Thyroid gland (tissue), 4 donors: ENCODE measurements at places on chromosomes 16 and 17. TPM values are rescaled to one million over a fixed set of nuclear protein-coding genes. Genes with fewer than 3 reads are reported as not detected.

DNA sequence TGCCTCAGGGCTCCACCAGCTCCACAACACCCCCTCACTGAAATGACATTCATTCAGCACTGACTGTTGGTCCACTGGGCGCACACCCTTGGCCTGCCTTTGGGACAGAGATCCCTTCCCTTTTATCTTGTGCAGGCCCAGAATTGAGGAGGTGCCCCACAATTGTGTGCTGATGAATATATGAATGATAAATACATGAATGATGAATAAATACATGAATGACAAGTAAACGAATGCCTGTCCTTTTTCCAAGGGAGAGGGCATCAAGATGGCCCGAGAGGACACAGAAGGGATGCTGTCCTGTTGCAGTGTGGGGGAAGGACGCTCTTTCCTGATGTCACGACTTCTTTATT is 5.7 kb downstream of the CCR7 start:
- no peak for DNase-seq

DNA sequence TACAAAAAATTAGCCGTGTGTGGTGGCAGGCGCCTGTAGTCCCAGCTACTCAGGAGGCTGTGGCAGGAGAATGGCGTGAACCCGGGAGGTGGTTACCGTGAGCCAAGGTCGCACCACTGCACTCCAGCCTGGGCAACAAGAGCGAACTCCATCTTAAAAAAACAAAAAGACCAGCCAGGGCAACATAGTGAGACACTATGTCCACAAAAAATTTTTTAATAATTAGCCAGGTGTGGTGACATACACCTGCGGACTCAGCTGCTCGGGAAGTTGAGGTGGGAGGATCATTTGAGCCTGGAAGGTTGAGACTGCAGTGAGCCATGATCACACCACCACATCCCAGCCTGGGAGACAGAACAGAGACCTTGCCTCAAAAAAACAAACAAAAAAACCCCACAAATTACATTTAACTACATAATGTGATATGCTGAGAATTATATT is 29.1 kb downstream of the FANCA start:
- DNase-seq: no peak

DNA sequence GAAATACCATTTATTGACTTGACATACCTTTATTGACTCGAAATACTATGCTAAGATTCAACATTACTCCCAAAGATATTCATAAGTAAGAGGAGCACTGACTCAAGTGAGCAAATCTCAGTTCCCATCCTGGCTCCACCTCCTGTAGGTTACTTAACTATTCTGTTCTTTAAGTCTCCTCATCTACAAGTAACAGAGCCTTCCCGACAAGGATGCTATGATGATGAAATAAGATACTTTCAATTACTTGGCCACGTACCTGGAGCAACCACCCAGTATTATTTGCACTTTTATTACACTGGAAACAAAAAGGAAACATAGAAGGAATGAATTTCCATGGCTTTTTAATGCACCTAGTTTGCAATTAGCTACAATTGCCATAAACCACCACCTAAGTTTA is 16.3 kb downstream of the KANSL1 start:
- DNase-seq: no peak

- DNase-seq: no peak
Measured at GRCh38 chr17:82050152-82050760, 1.4 kb downstream of the RFNG start.

GRCh38 chr17:1493291-1493980 is 950 bp upstream of the MYO1C start:
- no peak for DNase-seq

DNA sequence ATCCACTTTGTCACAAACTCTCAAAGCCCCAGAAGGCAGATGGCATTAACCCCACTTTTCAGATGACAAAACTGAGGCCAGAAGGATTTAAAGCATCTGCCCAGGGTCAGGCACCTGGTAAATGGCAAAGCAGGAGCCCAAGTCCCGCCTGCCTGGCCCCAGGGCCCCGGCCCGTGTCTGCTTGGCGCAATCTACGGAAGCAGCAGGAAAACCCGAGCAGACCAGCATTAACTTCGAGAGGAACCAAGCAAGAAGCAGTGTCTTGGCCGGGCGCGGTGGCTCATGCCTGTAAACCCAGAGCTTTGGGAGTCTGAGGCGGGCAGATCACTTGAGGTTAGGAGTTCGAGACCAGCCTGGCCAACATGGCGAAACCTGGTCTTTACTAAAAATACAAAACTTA is 21.6 kb downstream of the RTN4RL1 start:
- DNase-seq: no peak

GRCh38 chr17:57366558-57367351 is 110.4 kb downstream of the MSI2 start:
- DNase-seq: peak; percentile 9

GRCh38 chr17:38750312-38751121 is 2.0 kb upstream of the PSMB3 start:
- DNase-seq: peak; percentile 52

DNA sequence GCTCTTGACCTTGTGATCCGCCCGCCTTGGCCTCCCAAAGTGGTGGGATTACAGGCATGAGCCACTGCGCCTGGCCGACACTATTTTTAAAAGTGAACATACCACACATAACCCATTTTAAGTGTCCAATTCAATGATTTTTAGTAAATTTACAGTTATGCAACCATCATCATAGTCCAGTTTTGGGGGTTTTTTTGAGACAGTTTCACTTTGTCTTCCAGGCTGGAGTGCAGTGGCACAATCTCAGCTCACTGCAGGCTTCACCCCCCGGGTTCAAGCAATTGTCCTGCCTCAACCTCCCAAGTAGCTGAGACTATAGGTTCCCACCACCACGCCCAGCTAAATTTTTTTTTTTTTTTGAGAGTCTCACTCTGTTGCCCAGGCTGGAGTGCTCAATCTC is 3.1 kb upstream of the EPOP start:
- no peak for DNase-seq

DNA sequence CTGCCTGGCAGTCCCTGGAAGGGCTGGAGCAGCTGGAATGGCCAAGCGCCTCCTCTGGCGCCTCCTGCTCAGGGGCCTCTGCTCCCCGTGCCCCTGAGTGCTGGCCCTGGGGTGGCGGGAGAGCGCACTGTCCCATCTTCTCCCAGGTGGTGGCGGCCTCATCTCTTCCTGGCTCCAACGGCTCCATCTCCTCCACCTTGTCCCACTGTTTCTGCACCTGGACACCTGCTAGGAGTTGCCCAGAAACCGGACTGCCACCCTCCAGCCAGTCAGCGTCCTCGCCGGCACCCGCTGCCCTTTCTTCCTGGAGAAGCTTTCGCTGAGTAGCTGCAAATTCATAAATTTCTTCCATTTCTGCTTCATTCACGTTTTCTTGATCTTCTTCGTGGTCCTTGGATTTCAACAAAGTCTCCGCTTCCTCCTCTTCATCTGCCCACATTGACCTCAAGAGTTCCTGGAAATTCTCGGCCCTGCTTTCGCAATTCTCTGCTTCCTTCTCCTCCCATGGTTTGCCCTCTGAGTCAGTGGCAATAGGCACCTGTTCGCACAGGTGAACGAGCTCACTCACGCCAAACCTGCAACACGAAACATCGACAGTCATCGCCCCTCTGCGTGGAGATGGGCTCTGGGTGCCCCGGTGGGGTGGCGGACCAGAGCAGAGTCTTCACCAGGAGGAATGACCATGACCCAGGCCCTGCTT is 13.7 kb upstream of the NLRC3 start:
- DNase-seq: no peak

DNA sequence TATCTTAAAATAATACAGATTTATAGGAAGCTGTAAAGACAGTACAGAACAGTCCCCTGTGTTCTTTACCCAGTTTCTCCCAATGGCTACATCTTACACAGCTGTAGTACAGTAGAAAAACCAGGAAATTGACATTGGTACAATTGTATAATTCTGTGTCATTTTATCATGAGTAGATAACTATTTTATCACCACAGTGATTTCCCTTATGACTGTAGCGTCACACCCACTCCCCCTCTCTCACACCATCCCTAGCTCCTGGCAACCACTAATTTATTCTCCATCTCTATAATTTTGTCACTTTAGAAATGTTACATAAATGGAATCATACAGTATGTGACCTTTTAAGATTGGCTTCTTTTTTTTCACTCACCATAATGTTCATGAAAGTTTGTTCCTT is 30.9 kb downstream of the CLTC start:
- DNase-seq: no peak

DNA sequence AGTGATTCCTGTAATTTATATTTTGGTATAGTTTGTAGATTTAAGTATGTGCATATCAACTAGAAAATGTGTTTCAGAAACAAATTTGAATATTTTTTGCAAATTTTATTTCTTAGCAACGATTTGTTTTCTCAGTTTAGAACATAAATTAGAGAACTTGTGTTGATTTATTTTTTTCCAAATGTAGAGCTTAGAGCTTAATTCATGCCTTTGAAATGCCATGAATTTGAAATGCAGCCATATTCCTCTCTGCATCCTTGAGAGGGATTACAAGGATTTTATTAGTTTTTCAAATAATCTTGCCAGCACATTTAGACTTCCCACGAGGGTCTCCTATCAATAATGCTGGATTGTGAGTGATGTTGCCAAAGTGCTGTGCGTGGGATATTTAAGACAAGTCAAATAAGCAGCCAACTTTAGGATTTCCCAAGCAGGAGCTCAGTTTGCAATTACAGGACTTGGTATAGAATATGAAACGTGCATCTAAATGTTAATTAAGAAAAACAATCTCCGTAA is 6.7 kb upstream of the SMPD3 start:
- no peak for DNase-seq

DNA sequence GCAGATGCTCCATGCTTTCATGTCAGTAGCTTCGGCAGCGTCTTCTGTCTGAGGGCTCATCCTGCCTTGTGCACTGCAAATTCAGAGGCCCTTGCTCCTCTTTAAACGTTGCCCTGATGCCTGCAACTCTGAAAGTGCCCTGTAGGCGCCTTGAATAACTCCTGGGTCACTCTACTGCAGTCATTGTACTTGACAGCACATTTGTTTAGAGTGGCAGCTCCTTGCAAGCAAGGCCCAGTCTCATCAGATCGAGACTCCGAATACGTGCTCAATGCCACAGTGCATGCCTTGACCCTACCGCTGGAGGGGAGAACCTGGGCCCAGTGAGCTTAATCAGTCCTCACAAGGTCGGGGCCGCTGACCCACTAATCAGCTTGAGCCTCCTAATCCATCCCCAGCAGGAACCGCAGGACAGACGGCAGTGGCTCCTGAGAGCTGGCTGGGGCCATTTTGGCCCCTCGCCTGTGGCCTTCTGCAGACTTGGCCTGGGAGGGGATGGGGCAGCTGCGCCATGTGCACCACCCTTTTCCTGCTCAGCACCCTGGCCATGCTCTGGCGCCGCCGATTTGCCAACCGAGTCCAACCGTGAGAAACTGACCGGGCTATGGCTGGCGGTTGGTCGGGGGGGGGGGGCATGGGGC is at the start of gene PRCD:
Gene PRCD, plus strand, starts transcription at position 414 of the 641 bp plus-strand sequence. Its CDS starts 98 bp downstream, at position 512.
- DNase-seq: no peak

DNA sequence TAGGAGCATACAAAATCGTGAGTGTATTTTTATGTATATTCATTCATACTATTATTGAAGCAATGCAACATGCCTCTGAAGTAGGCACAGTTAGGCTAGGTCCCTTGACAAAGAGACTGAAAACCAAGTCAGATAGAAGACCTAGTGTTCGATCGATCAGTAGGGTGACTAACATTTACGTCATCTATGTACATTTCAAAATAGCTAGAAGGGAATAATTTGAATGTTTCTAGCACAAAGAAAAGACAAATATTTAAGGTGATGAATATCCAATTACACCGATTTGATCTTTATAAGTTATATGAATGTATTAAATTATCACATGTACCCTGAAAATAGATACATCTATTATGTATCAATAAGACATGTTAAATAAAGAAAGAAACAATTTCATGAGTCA is 610.1 kb downstream of the TOX3 start:
- DNase-seq: no peak

DNA sequence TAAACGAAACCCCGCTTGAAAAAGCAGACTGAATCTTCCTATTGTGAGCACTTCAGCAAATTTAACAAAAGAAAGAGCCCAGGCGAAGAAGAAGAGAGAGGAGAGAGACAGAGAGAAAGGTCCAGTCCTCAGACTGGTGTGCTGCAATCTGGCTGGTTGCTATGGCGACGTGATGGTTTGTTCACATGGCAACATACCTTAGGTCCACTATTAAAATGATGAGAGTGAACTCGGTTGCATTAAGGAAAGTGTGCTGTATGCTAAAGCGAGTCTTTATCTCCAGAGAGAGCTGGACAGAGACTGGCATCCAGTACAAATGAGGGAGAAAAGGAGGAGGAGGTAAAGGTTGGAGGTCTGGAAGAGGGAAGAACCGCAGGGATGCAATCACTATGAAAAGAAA is 271.8 kb upstream of the ZFHX3 start:
- no peak for DNase-seq

GRCh38 chr17:5635949-5636348 is 51.6 kb upstream of the NLRP1 start:
- no peak for DNase-seq

DNA sequence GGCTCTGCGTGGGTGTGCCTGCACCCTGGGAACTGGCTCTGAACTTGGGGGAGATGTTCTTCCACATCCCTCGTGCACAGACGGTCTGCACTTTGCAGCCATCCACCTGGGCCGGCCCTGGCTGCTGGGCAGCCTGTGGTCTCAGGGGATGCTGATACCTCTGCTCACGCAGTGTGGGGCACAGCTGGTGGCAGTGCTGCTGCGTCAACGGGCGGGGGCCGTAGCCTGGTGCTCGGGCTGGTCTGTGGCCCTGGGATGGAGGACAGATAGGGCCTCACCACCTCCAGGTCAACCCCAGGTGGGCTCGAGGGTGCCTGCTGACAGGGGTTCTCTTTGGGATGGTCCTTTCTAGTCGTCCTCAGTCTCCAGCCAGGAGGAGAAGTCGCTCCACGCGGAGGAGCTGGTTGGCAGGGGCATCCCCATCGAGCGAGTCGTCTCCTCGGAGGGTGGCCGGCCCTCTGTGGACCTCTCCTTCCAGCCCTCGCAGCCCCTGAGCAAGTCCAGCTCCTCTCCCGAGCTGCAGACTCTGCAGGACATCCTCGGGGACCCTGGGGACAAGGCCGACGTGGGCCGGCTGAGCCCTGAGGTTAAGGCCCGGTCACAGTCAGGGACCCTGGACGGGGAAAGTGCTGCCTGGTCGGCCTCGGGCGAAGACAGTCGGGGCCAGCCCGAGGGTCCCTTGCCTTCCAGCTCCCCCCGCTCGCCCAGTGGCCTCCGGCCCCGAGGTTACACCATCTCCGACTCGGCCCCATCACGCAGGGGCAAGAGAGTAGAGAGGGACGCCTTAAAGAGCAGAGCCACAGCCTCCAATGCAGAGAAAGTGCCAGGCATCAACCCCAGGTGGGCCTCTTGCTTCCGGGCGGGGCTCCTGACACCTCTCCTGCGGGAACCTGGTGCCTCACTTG is 36.3 kb downstream of the TSC2 start:
- DNase-seq: no peak

GRCh38 chr17:61470530-61471136 is 18.4 kb downstream of the TBX4 start:
- DNase-seq: no peak

The MYLK3 gene
- 0.10 TPM for total RNA-seq

The PNMT gene
- total RNA-seq: 1.2 TPM

The RAB11FIP4 gene
- total RNA-seq: 21.1 TPM

The C17orf67 gene
- total RNA-seq: 0.24 TPM

The GAA gene
- total RNA-seq: 87.1 TPM

The DNAAF8 gene
- 1.7 TPM for total RNA-seq

The MILR1 gene
- 2.3 TPM for total RNA-seq

The ADAD2 gene
- 0.54 TPM for total RNA-seq

The PHKB gene
- 187 TPM for total RNA-seq

The KRTAP1-5 gene
- not detected for total RNA-seq

The CPHXL2 gene
- total RNA-seq: not detected

The KRT15 gene
- not detected for total RNA-seq

The PAQR4 gene
- total RNA-seq: 3.1 TPM

The RNU2-1 gene
- not detected for total RNA-seq

The CLEC3A gene
- total RNA-seq: not detected
